HT-29 (cell line): ENCODE measurements at places on chromosomes 2 and 18. TPM values are rescaled to one million over a fixed set of nuclear protein-coding genes. Genes with fewer than 3 reads are reported as not detected.

DNA sequence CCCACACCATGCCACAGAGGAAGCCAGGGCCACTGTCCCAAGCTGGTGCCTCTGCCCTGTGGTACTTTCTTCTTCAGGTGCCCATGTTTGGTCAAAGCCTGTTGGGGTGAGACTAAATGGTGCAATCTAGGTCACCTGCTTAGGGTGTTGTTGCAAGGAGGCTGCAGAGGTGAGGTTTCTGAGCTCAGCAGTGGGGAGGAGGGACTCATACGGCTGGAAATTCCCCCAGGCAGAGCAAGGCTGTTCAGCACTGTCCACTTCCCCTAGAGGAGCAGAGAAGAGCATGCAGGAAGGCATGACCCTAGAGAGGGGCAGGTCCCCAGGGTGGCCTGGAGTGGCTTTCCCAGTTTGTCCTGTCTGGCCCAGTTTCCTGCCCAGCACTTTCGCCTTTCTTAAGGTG is 211.0 kb downstream of the HAUS1 start:
- no peak for DNase-seq

HRH4 gene
- not detected in 2 replicates for total RNA-seq

GRCh38 chr2:228056293-228057097 is 125.0 kb downstream of the SPHKAP start:
- no peak for DNase-seq

- no peak for DNase-seq
Observed at GRCh38 chr18:23512641-23513040, 9.3 kb downstream of the RMC1 start.

GRCh38 chr18:59238385-59238784 is 18.4 kb downstream of the GRP start:
- no peak for DNase-seq

DNA sequence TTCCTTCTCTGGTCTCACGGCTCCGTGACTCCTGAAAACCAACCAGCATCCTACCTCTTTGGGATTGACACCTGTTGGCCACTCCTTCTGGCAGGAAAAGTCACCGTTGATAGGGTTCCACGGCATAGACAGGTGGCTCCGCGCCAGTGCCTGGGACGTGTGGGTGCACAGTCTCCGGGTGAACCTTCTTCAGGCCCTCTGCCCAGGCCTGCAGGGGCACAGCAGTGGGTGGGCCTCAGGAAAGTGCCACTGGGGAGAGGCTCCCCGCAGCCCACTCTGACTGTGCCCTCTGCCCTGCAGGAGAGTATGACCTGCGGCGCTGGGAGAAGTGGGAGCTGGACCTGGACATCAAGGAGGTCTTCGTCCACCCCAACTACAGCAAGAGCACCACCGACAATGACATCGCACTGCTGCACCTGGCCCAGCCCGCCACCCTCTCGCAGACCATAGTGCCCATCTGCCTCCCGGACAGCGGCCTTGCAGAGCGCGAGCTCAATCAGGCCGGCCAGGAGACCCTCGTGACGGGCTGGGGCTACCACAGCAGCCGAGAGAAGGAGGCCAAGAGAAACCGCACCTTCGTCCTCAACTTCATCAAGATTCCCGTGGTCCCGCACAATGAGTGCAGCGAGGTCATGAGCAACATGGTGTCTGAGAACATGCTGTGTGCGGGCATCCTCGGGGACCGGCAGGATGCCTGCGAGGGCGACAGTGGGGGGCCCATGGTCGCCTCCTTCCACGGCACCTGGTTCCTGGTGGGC is 10.0 kb downstream of the PROC start:
- DNase-seq, result no peak

EFR3B gene
- total RNA-seq, result 0.05 and 0.21 TPM in 2 replicates

DNA sequence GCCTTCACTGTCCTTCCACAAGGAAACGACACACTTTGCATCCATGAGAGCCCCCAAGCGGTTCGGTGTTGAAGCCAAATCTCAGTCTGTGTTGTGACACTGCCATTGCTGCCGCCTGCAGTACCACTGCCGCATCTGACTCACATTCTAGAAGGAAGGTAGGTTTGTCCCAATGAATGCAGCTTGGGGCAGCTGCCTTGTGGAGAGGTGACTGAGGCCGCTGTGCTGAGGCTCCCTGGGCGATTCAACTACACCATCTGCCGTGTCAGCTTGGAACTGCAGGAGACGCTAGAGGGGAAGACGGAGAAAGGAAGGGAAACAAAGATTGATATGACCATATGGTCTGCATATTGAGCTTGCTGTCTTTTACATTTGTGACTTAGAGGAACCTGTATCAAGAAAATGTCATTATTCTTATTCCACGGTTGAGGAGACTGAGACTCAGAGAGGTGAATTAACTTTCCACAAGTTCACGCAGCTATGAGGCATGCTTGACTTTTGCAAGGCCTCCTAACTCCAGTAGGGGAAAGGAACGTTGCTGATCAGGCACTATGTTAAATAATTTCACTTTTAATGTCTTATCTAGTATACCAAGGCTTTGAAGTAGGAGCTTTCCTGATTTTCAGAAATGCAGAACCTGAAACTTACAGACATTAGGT is 43.5 kb upstream of the LMAN1 start:
- peak; percentile 86 for DNase-seq

AGXT gene
- 1.6 and 3.0 TPM in 2 replicates for total RNA-seq

INSIG2 gene
- total RNA-seq, result 4.4 and 4.9 TPM in 2 replicates

GRCh38 chr2:239236808-239237205 is 164.0 kb downstream of the HDAC4 start:
- DNase-seq, result no peak

TUBA3E gene
- not detected in 2 replicates for total RNA-seq

DNA sequence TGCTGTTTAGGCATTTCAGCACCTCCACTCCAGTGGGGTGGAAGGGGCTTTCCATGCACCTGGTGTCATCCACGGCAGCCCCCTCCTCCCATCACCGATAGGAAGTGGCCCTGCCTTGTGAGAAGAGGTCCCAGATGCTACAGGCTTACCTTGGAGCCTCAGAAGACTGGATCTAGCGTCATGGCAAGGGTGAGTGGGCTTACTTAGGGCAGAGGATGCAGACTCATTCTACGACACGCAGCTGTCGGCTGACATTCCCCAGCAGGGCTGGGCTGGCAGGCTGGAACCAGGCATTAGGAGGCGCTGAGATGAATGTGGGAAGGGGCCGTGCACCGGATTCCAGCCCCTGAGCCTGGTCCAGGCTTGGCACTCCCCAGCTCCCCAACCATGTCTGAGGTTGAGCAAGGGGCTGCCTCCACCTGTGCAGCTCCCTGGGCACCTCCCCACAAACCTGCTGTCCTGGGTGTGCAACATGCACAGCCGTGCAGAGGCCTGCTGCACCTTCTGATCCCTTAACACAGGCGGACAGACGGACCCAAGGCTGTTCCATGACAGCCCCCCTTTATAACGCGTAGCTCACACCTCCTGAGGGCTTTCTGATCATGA is 1.7 kb upstream of the PRLH start:
- no peak for DNase-seq

C2orf78 gene
- not detected in 2 replicates for total RNA-seq

DNA sequence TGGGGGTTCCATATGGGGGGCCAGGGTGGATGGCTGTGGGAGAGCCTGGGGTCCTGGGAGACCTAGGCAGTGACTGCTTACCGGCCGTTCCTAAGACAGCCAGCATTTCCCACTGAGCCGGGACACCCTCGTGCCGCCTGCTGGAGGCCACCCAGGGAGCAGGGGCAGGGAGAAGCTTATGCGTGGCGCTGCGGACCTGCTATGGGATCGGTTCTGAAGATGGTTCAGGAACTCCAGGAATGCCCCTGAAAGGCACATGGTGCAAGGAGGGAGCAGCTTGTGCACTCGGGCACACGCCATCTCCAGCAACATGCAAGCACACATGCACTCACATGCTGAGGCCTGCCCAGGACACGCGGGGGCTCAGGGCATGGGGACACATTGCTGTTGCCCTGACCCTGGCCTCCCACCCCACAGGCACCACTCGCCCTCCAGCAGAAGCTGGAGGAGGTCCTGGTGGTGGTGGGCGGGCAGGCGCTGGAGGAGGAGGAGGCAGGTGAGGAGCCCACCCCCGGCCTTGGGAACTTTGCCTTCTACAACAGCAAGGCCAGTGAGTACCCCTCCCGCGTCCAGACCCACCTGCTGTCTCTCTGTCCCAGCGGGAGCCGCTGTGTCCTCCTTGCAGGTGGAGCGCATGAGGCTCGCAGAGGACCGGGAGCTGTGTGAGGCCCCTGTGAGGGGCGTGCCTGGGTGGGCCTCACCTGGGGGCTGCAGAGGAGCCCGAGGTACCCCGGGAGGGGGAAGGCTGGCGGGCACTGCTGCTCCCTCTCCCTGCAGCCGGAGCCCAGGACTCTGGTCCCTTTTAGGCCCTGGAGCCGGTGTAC is 4.1 kb downstream of the KLHL30 start:
- peak; percentile 34 for DNase-seq

- no peak for DNase-seq
Observed at GRCh38 chr18:1045658-1046057, 141.0 kb downstream of the ADCYAP1 start.

TUBB8B gene
- not detected in 2 replicates for total RNA-seq

DNA sequence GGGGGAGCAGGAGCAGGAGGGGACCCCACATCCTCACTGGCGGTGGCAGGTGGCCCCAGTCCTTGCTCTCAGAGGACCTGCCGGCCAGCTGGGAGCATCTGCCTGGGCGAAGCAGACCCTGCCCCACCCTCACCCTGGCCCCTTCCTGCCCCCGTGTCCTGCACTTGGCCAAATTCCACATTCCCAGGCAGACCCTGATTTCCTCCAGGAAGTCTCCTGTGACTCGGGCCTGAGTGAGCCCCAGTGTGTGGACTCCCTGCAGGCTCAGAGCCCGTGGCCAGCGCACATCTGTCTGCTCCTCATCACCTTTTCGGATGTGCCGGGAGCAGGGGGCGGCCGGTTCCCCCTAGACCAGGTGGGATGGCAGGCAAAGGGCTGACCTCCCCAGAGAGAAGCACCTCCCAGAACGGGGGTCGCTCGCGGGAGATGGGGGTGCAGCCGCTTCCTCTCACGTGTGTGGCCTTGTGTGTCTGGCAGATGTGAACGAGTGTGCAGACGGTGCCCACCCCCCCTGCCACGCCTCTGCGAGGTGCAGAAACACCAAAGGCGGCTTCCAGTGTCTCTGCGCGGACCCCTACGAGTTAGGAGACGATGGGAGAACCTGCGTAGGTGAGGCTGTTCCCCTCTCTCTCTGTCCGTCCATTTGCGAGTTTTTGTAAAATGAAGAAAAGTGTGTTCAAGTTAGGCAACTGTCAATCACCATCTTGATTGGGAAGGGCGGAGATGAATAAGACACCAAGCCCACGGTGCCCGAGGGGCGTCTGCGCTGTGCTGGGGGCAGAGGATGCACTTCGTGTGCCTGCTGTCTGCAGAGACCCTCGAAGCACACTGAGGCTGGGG is 90.4 kb downstream of the TPO start:
- DNase-seq, result no peak

CHST10 gene
- total RNA-seq, result not detected in 2 replicates

- DNase-seq, result no peak
Observed at GRCh38 chr18:29071869-29072268, 894.9 kb upstream of the CDH2 start.

DNA sequence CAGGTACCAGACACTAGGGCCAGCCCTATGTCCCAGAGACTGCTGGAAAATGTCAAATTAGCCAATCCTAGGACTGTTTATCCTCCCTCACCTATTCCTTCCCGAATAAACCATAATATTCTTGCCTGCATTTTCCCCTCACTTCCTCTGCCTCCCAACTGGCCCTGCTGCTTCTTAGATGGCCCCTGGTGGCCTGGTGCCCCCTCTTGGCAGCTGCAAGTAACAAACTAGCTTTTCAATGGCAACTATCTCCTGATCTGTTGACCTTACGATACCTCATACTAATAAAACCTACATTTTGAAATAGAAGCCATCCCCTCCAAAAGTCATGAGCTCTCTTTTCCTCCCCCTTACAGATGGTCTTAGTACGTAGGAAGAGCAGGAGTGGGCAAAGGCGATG is 132.0 kb downstream of the ALPK2 start:
- peak; percentile 6 for DNase-seq

OSBPL6 gene
- total RNA-seq, result not detected in 2 replicates

GRCh38 chr2:222547083-222547482 is 108.8 kb downstream of the FARSB start:
- no peak for DNase-seq

DNA sequence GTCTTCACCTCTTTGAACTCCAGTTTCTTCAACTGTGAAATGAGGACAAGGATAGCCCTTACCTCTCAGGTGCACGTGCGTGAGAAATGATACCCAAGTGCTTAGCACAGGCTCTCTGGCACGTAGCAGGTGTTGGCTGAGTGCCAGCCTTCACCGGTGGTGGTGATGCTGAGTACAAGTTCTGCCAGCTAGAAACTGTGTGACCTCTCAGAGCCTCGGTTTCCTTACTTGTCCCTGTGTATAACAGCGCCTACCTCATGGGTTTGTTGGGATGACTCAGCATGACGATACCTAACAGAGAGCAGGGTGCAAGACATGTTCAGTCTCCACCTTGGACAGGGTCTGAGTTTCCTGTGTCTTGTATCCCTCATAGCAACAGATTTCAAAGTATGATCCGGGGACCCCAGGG is 205.1 kb downstream of the TNS1 start:
- DNase-seq, result peak; percentile 19

GRCh38 chr2:1505031-1505441 is 91.8 kb downstream of the TPO start:
- no peak for DNase-seq

DNA sequence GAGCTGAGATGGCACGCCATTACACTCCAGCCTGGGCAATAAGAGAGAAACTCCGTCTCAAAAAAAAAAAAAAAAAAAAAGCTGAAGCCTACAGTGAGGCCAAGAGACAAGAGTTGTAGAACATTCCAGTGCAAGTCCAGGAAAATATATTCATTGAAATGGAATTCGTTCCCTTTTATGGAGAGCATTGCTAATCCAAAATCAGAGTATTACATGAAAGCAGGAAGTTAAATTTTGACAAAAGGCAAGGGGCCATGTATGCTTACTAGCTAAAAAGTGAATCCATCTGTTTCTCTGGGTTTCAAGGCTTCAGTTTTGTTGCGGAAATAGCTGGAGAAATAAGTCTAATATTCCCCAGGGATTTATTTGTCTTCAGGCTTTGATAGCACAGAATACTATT is 471.7 kb downstream of the THSD7B start:
- DNase-seq, result no peak

GRCh38 chr2:130762031-130762909 is 6.9 kb downstream of the AMER3 start:
- DNase-seq, result no peak

SPDYA gene
- total RNA-seq, result 0.46 and 1.1 TPM in 2 replicates

TMEM200C gene
- total RNA-seq, result not detected in 2 replicates
